ENCODE measurements at places on chromosomes 11 and 22.

DNA sequence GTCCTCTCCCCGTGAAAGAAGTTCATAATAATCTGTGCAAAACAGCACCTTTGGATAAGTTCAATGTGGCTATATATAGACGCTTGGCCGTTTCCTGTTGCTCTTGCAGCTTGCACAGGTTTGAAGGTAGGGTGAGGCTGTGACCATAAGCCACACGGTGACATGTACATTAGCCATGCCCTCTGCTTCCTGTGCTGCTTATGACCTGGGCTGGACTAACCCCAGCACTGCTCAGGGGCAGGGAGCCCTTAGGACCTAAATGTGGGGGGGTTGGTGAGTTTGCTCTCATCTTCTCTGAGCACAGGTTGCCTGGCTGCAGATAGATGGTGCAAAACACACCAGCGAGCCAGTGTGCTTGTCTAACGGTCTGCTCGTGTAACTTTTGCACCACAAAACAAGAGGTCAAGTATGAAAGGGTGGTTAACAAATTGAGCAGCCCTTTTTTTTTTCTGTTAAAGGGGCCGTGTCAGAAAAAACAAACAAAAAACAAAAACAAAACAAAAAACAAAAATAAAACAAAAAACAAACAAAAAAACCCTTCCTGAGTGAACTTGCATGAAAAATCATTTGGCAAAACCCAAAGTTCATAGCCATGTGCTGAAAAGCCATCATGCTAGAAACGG is 37.3 kb downstream of the FLI1 start:
- no peak for DNase-seq

GRCh38 chr11:119195680-119196079 is 10.4 kb downstream of the NHERF4 start:
- no peak for DNase-seq

GRCh38 chr11:75351791-75352587 is 528 bp upstream of the ARRB1 start:
- DNase-seq: no peak

GRCh38 chr22:45284705-45285262 is at the start of gene UPK3A:
Gene UPK3A (plus strand): TSS chr22:45284949. CDS start chr22:45285014, 65 bp downstream.
- DNase-seq: no peak

DNA sequence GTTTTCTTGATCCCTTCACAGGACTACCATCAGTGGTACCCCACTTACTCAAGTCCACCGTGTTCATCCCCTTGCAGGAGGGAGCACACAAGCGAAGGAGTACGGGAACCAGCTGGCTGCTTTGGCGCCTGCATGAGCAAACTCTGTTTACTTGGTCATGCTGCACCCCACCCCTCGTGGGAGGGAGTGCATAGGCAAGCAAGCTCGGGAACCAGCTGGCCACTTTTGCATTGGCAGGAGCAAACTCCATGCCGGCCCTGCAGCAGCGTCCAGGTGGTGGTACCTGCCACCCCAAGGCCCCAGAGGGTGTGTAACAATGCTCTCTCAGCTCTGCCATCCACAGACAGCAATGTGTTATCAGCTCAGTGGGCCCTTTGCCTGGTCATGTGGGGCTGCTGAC is 737.8 kb downstream of the FAM181B start:
- DNase-seq: no peak

DNA sequence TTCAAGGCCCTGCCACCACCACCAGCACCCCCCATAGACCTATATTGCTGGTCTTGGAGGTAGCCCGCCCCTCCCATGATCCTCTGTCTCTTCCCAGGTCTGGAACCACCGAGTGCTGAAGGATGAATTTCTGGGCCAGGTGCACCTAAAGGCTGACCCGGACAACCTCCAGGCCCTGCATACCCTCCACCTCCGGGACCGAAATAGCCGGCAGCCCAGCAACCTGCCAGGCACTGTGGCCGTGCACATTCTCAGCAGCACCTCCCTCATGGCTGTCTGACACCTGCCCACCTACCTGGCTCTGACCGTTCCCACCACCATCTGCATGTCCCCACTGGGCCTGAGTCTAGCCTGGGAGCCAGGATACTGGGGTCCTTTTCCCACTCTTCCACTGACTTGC is 4.5 kb upstream of the MYO7A start:
- DNase-seq: no peak

GRCh38 chr11:46504817-46505613 is 88.8 kb downstream of the AMBRA1 start:
- DNase-seq: no peak

- DNase-seq: no peak
Measured at GRCh38 chr11:104146421-104146820, 17.5 kb downstream of the PDGFD start.

GRCh38 chr22:26393929-26394328 is 35.1 kb upstream of the ASPHD2 start:
- no peak for DNase-seq

DNA sequence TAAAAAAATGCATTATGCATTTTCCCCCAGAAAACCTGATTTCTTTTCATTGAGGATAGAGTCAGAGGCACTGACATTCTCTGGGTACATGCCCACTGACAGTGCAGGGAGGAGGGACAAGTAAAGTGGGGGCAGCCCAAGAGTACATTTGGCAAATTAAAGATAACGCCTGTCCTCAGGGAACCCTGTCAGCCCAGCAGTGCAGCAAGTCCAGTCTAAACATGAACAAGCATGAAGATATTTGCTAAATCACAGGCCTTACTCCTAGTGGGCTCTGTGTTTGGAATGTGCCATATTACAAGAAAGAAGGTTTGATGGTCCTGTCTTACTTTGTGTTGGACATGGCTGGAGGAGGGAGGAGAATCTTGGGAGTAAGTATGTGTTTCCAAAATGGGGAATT is 37.9 kb downstream of the AMOTL1 start:
- DNase-seq: no peak

DNA sequence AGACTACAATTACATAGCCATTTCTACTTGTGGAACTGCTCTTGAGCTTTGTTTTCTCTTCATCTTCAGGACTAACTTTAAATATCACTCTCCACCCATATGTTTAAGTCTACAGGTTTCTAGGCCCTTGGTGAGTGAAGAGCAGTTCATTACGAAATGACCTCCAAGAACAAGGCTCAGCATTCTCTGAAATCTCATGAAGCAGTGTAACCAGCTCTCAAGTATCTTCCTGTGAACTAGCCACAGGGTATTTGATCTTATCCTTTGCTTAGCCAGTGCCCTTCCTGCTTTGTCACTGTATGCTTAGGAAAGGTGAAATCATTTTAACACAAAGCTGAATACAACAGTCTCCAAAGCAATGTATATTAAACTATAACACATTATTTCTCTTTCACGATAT is 20.4 kb upstream of the LYVE1 start:
- DNase-seq: no peak

DNA sequence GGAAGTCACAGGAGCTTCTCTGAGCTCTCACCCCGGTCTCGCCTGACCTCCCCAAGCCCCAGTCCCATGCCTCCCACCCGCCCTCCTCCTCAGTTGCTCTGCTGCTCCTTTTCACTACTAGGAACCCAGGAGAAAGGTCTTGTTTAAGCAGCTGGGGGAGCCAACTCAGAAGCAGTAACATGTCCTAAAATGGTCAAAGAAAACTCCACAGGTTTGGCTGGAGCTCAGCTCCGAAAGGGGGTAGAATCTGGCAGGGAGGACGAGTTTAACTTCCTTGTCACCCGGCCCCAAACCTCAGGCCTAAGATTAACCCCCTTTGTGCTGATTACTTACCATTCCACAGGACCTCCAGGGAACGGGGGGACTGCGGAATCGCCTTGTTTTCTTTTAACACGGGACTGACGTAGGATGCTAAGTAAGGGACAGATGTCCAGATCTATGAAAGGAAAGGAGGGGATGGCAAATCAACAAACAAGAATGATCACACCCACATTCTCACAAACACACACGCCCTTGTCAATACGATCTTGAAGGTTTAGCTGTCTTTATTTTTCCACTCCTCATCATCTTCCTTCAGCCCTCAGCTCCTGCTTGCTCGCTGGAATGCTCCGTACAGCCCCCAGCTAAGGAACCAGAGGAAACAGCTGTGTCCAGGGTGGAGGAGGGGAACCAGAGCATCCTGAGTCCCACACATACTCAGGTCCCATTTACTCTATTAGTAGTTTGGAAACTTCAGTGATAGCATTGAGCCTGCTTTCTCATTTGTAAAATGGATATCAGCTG is 13.5 kb downstream of the PCSK7 start:
- DNase-seq: no peak

GRCh38 chr11:40838181-40838683 is 621.2 kb downstream of the LRRC4C start:
- no peak for DNase-seq

DNA sequence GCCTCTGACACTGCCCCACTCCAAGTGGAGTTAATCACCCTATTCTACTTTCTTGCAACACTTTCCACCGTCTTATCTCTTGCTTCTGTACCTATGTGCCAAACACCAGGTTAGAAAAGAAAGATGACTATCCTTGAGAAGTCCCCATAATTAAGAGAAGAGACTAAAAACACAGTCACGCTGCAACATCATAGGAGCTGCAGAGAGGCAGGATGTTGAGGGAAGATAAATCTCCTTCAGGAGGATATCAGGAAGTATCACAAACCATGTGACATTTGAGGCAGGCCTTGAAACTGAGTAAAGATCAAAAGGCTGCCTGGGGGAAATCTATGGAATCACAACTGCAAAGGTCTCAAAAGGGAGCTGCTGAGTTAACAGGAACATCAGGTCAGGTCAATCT is 24.8 kb downstream of the GAB2 start:
- no peak for DNase-seq

GRCh38 chr11:61728940-61729219 is 23.6 kb upstream of the MYRF start:
- DNase-seq: no peak

DNA sequence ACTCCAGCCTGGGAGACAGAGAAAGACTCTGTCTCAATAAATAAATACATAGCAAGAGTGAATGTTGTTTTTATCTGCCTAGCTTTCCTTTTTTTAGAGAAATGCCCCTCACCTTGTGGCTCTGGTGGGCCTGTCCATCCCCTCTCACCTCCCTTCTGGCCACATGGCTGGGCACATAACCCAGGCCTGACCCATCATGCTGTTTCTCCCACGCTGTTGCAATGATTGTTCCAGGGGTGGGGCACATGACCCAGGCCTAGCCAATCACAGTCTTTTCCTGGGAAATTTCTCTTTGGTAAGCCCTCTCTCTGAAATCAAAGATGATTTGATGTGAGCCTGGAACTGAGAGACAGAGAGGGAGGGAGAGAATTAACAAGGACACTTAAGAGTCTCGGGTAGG is 5.5 kb upstream of the CYTH4 start:
- DNase-seq: no peak

DNA sequence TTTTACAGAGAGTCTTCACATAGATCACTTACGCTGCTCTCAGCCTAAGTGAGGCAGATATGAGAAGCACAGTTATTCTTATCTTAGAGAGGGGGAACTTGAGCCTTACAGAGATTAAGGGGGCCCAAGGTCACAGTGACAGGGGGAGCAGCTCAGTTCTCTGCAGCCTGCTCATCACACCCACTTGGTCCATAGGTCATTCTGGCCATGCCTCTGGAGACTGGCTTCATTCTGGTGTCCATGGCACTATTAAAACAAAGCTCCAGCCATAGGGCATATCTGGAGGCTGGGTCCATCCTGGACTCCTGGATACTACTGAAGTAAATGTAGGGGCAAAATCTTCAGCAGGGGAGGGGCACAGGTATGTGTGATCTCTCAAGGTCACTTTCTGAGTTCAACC is 5.9 kb downstream of the SLC5A4 start:
- DNase-seq: no peak

DNA sequence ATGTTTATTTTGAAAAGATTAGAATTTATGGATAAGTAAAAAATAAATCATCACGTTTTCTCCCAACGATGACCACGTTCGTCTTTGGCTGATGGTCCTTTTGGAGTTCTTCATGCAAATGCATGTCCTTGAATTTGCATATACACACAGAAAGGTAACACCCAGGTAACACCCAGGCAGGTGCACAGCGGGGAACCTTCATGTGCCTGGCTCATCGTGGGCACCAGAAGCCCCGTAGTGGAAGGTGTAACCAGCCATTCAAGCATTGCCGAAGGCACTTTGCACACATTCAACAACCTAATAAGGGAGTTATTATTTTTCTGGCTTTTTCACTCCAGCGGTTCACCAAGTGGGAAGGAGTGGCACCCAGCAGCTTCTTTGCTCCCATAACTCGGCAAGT is 404.6 kb downstream of the TBC1D22A start:
- DNase-seq: no peak

Data from skeletal muscle cell (primary cell).